ENCODE measurements at places on chromosomes 7 and 10. TPM values are rescaled to one million over a fixed set of nuclear protein-coding genes. Genes with fewer than 3 reads are reported as not detected.

GRCh38 chr7:12550956-12551355 lies 19.6 kb upstream of the SCIN start:
- H3K27ac ChIP-seq = no peak overlapping the region
- no peak overlapping the region for H3K4me3 ChIP-seq
- H3K27me3 ChIP-seq = no peaks in the 10 kb centered on the region
- H3K36me3 ChIP-seq = no peaks in the 10 kb centered on the region

DNA sequence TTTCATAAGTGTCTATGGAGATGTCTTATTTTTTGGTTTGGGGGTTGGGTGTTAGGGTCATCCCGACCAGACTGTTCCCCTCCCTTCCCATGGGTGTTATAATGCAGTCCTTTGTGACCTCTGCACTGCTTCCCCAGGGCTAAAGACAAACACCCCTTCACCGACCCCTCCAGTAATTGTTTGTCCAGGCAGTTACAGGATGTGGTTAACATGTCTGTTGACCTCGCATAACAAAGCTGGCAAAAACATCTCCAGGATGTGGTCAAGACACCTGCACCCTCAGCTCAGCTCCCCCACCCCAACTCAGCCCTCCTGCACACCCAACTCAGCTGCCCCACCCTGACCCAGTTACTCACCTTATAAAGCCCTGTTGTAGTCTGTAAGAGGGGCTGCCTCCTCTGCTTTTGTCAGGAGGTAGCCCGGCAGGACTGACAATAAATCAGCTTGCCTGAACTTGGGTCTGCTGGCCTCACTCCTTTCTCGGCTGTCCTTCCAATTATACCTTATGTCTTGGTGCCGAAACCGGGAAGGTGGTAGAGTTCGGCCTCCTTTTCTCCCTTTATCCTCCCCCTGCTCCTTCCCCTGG lies 102.2 kb downstream of the ZNF92 start:
- H3K27me3 ChIP-seq = no peaks in the 10 kb centered on the region
- no peak overlapping the region for H3K4me3 ChIP-seq
- no peaks in the 10 kb centered on the region for H3K36me3 ChIP-seq
- no peak overlapping the region for H3K27ac ChIP-seq
- no peaks in the 10 kb centered on the region for H3K4me1 ChIP-seq
- no peak for DNase-seq

GRCh38 chr7:118642396-118642795 lies 417.9 kb downstream of the ANKRD7 start:
- H3K27ac ChIP-seq = no peak overlapping the region
- DNase-seq = no peak
- no peaks in the 10 kb centered on the region for H3K27me3 ChIP-seq
- H3K4me3 ChIP-seq = no peak overlapping the region
- H3K4me1 ChIP-seq = no peaks in the 10 kb centered on the region

- no peak overlapping the region for H3K27ac ChIP-seq
- no peaks in the 10 kb centered on the region for H3K36me3 ChIP-seq
- no peaks in the 10 kb centered on the region for H3K4me1 ChIP-seq
- peaks cover 13% of the 10 kb centered on the region for H3K27me3 ChIP-seq
- H3K4me3 ChIP-seq = no peak overlapping the region
- DNase-seq = peak; percentile 23
These were observed 7.7 kb upstream of the ADGRA1 start for GRCh38 chr10:133079836-133080682.

SPDYE3 gene
- 3.8 TPM for polyA plus RNA-seq

DNA sequence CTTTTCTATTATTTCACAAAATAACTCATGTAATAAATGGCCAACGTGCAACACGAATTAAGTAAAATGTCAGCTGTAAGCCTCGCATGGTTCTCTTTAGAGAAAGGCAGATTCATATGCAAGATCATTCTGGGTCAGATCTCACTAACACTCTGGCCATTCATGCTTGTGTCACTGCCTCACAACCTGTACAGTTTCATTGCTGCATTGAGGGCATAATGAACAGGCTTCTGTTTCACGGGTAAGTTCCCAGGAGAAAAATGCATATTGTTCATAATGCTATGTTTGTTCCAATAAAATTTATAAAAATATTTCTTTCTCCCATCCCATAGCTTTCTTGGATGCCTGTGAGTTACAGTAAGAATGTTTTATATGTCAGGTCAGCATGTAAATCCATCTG lies 734.0 kb upstream of the ANKRD30A start:
- no peaks in the 10 kb centered on the region for H3K36me3 ChIP-seq
- no peak for DNase-seq
- H3K4me3 ChIP-seq = no peak overlapping the region
- H3K4me1 ChIP-seq = peaks cover 5% of the 10 kb centered on the region
- H3K27ac ChIP-seq = no peak overlapping the region

GRCh38 chr10:120931999-120932398 lies 80.8 kb downstream of the WDR11 start:
- no peak for DNase-seq
- H3K4me3 ChIP-seq = no peak overlapping the region
- no peak overlapping the region for H3K27ac ChIP-seq
- no peaks in the 10 kb centered on the region for H3K27me3 ChIP-seq
- H3K36me3 ChIP-seq = no peaks in the 10 kb centered on the region

- H3K27me3 ChIP-seq = no peaks in the 10 kb centered on the region
- no peak for DNase-seq
- peak overlapping the region; percentile 40 for H3K27ac ChIP-seq
- H3K4me3 ChIP-seq = peak overlapping the region; percentile 40
These were observed 20.7 kb downstream of the ZMIZ2 start for GRCh38 chr7:44769376-44769775.

DNA sequence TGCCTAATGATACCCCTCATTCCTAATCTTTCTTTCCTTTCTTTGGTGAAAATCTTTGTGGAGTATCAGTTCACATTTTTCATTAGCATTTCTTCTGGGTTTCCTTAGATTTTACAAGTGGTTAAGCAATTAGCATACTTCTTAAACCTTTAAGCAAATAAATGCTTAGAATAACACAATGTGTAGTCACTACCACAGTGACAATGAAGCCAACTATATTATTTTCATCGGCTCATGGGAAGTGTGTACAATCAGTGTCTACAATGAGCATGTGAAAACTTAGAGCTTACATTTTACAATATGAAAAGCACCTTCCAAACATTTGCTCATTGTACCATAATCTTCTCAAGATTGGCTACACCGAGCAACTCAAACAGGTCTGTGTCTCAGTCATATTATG lies 176.2 kb upstream of the PLXNA4 start:
- H3K4me3 ChIP-seq = no peak overlapping the region
- no peak overlapping the region for H3K27ac ChIP-seq
- peaks cover 21% of the 10 kb centered on the region for H3K27me3 ChIP-seq
- no peaks in the 10 kb centered on the region for H3K36me3 ChIP-seq

SHH gene
- not detected for polyA plus RNA-seq

JCAD gene
- 17.1 TPM for polyA plus RNA-seq

DNA sequence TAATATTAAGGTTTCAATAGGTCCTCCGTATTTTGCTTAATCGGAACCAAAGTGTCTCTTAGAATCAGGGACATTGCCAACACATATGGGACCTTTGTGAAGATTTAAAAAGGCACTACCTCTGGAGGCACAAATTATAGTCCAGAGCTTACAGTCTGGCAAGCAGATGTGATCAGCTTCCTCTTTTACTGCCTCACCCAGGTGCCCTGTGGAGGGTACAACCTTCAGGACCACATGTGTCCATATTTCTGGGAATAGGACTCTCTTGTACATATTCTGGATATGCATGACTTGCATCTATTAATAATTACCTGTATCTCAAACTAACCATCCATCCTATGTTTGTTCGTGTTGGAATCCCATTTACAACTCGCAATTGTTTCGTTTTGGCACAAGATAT lies 60.0 kb downstream of the HGF start:
- no peak overlapping the region for H3K27ac ChIP-seq
- H3K27me3 ChIP-seq = no peaks in the 10 kb centered on the region
- H3K36me3 ChIP-seq = no peaks in the 10 kb centered on the region

DNA sequence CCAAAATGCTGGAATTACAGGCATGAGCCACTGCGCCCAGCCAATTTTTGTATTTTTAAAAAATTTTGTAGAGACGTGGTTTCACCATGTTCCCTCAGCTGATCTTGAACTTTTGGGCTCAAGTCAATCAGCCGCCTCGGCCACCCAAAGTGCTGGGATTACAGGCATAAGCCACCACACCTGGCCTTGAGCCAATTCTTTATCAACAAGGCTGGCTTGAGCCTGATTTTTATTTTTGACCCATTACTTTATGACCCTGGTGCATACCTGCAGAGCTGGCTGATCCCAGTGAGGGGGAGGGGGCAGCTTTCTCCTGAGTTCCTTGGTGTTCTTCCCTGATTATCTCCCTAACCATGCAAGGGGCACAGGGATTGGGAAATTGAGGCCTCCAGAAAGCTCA lies 15.8 kb upstream of the CPA1 start:
- H3K27me3 ChIP-seq = no peaks in the 10 kb centered on the region
- peaks cover 53% of the 10 kb centered on the region for H3K4me1 ChIP-seq
- DNase-seq = no peak

DNAJC9 gene
- 20.7 TPM for polyA plus RNA-seq

DNA sequence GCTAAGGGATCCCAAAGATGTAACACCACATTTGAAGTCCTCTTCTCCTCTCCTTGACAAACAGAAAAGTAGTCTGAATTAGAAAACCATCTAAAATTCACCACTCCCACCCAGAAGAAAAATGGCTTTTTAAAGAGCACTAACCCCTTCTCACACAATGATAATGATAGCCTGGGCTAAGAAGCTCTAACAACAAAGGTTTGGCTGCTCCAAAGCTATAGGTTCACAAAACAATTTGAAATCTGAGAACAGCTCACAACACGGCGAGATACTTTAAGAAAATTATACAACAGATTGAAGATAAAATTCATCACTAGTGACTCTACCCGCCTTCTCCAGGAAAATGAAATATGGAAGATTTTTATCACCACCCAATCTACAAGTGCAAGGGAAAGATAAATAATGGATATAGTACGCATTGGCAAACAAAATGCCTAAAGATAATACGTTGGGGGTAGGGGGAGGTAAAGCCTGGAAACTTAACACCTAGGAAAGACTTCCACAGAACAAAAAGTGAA lies 7.4 kb downstream of the ITGB1 start:
- peak overlapping the region; percentile 96 for H3K27ac ChIP-seq
- DNase-seq = no peak
- H3K4me1 ChIP-seq = peaks cover 88% of the 10 kb centered on the region
- H3K27me3 ChIP-seq = no peaks in the 10 kb centered on the region
- H3K36me3 ChIP-seq = peaks cover 21% of the 10 kb centered on the region

PLA2G12B gene
- polyA plus RNA-seq = not detected

GRCh38 chr7:46343802-46344201 lies 422.7 kb upstream of the IGFBP3 start:
- H3K4me1 ChIP-seq = no peaks in the 10 kb centered on the region
- no peaks in the 10 kb centered on the region for H3K27me3 ChIP-seq
- H3K36me3 ChIP-seq = no peaks in the 10 kb centered on the region
- DNase-seq = no peak
- no peak overlapping the region for H3K4me3 ChIP-seq

LEP gene
- 0.09 TPM for polyA plus RNA-seq

WDFY4 gene
- polyA plus RNA-seq = not detected

- no peak overlapping the region for H3K4me3 ChIP-seq
- DNase-seq = no peak
- no peak overlapping the region for H3K27ac ChIP-seq
These were observed 1066.5 kb downstream of the SORCS3 start for GRCh38 chr10:105707603-105708002.

GRCh38 chr7:33853361-33854062 lies 51.8 kb upstream of the BMPER start:
- peak overlapping the region; percentile 45 for H3K4me3 ChIP-seq
- H3K4me1 ChIP-seq = peaks cover 41% of the 10 kb centered on the region
- peak; percentile 96 for DNase-seq
- peak overlapping the region; percentile 55 for H3K27ac ChIP-seq
